Muscle of leg (tissue), 16 donors: ENCODE measurements at places on chromosomes 1 and 21. TPM values are rescaled to one million over a fixed set of nuclear protein-coding genes. Genes with fewer than 3 reads are reported as not detected.

DNA sequence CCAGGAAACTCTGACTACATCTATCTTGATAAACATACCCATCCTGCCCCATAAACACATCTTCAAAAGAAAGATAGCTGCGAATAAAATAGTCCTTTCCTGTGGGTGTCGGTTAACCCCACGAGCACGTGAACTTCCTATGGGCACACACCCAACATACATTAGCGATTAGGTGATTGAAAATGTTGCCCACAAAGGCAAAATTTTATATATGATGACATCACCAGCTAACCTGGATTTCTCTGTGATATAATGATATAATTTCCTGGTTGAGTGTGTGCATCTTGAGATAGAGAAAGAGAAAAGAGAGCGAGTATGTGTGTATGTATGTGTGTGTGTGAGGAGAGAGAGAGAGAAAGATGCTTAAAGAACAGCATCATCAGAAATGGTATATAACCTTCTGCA, 296.1 kb downstream of the PTPRC start:
- peak; percentile 64 for DNase-seq

FPGT gene
- total RNA-seq = 13.4 TPM

DNA sequence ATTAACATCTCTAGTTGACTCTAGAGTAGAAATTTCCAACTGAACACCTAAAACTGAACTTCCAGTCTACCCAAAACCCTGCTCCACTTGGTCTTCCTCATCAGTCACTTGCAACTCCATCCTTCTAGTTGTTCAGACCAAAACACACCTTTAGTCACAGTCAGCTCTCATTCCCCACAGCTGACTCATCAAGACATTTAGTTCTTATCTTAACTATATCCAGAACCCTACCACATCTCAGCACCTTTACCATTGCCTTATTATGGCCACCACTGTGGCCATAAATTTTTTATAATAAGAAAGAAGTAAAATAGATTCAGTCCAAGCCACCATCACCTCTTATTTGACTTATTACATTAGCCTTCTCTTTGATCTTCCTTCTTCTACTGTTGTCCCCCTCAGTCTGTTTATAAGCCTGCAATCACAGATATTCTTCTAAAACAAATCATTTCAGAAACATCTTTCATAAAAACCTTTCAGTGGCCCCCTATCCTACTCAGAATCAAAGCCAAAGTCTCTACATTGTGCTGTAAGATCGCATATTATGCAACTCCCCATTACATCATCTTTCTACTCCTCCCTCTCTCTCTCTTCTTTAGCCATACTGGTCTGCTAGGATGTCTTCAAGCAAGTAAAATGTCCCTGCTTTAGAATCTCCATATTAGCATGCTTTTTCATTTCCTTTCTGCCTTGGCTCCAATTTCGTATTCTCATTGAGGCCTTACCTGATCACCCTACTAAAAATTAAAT, 275.9 kb downstream of the LRRC40 start:
- DNase-seq = no peak

FNDC10 gene
- total RNA-seq = 0.62 TPM

GRCh38 chr1:20259646-20260045, 31.0 kb upstream of the VWA5B1 start:
- DNase-seq = no peak

GRCh38 chr1:2322065-2322571, 69.2 kb downstream of the MORN1 start:
- peak; percentile 96 for DNase-seq

LAMTOR5 gene
- 100 TPM for total RNA-seq

GRCh38 chr1:220876511-220877376, 2.5 kb upstream of the HLX start:
- peak; percentile 86 for DNase-seq

GRCh38 chr1:161946071-161946987, 77.3 kb downstream of the OLFML2B start:
- peak; percentile 87 for DNase-seq

DNA sequence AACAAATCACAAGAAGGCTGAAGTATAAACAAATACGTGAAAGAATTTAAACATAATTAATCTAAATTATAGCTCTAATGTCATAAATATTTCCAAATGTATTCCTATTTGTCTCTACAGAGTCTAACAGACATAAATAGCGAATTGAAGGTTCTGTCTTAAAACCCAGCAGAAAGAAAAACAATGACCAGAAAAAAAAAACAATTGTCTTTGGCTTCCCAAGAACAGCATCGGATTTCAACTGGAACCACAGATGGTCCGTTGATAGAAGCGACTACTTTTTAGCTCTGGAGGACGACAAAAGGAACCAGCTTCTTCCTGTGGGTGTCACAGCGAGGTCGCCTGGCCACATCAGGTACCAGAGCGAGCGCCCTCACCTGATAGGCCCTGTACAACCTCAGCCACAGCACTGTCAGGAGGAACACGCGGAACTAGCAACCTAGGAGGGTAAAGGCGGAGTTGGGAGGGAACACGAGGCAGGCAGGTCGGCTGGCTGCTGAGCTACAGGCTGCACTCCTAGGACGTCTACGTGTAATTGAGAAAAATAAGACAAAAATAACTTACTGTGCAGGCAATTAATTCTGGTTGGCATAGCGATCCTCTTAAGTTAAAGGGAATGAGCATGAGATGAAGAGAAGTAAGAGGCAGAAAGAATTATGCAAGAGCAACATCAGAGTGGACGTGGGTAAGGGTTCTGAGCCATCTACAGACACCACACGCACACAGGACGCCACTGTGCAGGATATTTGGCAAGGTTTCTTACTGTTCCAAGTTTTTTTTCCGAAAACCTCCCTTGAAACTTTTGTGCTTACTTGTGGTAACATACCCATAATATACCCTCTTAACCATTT, 16.7 kb upstream of the PRDM15 start:
- DNase-seq = no peak

- DNase-seq = no peak
Measured at GRCh38 chr1:1203561-1204424, 2.6 kb downstream of the TNFRSF18 start.

TAL1 gene
- total RNA-seq = 3.0 TPM
